Germinal center (tissue), 1 donor: ENCODE measurements at places on chromosomes 3 and 15.
A peak's percentile ranks its signal among the peaks of the same experiment; 100 is the strongest.

GRCh38 chr15:68524753-68525584, 53.8 kb upstream of the CORO2B start:
- DNase-seq, result no peak

DNA sequence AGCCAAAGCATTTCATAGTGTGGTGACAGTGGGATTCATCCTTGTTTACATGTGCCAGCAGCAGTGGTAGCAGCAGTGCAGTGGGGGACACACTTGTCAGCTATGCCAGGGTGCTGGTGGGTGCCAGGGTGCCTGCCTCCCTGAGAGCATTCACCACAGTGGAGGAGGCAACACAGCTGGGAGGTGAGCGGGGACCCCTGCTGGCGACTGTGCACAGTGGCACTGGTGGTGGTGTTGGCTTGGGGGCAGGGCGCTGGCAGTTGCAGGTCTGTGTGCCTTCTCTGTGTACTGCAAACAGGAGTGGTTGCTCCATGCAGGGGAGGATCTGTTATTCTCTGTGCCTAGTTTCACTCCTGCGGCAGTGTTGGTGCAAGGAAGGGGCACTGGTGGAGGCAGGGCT, 41.2 kb downstream of the CEP63 start:
- peak; percentile 14 for DNase-seq

DNA sequence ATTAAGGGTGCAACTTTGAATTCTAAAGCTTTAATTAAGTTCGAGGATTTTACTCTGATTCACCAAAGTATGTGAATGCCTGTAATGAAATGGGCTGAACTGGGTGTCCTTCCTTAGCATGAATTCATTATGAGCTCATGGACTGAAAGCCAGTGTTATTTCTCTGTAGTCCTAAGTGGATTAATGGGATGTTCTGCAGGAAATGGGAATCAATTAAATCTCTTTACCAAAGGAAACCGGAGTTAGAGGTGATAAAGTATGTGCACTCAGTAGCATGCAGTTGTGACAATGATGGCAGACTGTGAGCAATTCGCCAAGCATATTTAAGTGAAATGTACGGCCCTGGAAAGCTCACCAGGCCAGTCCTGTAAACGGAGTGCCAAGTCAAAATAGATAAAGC, 138.7 kb downstream of the CHL1 start:
- no peak for DNase-seq

- DNase-seq, result peak; percentile 42
Observed at GRCh38 chr3:152474585-152474984, 205.9 kb downstream of the MBNL1 start.

- no peak for DNase-seq
Observed at GRCh38 chr3:131370935-131371687, 10.5 kb upstream of the NUDT16 start.

DNA sequence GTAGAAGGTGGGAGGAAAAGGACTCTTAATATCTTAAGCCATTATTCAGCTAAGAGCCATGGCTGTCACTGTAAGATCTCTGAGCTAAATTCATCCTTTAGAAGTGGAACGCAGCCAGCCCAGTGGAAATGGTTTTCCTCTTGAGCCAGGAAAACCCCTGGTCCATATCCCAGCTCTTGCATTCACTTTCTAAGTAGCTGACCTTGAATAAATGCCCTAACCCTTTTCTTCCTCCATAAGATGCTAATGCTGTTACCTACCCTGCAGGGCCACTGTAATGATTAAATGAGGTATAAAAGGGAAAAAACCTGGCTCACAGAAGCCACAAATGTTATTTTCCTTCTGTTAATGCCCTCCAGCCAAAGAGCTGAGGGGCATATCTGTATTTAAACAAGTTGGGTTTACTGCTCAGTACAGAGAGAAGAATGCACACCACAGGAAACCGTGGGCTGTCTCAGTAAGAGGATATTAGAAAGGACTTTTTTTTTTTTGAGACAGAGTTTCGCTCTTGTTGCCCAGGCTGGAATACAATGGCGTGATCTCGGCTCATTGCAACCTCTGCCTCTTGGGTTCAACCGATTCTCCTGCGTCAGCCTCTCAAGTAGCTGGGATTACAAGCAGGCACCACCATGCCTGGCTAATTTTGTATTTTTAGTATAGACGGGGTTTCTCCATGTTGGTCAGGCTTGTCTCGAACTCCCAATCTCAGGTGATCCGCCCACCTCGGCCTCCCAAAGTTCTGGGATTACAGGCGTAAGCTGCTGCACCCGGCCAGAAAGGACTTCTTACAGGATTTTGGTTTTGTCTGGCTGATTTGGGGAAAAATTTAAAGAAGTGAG, 6.8 kb downstream of the UBL7 start:
- no peak for DNase-seq

- DNase-seq, result no peak
Observed at GRCh38 chr15:32690941-32691688, 26.7 kb upstream of the GREM1 start.

DNA sequence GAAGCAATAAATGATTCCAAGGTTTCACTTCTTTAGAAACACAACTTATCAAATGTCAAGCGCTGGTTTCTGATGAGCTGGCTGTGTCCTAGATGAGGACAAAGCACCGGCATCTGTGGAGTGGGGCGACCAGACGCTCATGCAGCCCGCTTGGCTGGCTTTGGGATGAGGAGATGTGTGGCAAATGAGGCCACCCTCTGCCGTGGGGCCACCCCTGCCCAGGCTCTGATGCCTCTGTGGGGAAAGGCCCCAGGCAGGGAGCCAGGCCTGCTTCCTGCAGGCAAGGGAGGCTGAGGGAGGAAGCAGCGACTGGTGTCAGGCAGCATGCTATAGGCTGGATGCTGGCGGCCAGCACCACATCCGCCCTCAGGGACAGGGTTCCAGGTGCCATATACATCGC, 102.9 kb downstream of the HERC2 start:
- no peak for DNase-seq

DNA sequence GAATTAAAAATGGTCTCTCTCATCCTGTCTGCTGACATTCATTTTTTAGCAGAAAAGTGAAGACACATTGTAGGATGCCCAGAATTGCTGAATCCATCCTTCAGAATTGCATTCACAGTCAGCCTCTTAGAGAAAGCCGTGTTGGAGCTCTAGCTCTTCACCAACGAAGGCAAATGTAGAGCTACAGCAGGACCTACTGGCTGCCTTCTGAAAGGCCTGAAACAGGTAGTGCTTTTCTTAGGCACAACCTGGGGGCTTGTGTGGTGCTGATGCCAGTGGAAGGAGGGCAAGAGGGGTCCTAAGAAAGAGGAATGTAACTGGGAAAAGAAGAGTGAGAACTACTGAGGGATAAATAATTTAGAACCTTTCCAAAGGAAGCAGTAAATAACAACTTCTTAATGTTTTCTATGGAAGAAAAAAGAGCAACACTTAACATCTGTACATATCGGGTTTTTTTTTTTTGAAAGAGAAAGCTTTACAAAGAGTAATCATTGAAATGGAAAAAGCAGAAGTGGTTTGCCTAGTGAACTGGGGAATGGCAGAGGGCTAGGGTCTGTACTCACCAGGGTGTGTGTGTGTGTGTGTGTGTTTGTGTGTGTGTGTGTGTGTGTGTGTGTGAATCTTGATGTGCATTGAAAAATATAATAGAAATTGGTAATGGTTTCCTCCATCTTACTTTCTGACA, 297.8 kb downstream of the SATB1 start:
- peak; percentile 77 for DNase-seq

DNA sequence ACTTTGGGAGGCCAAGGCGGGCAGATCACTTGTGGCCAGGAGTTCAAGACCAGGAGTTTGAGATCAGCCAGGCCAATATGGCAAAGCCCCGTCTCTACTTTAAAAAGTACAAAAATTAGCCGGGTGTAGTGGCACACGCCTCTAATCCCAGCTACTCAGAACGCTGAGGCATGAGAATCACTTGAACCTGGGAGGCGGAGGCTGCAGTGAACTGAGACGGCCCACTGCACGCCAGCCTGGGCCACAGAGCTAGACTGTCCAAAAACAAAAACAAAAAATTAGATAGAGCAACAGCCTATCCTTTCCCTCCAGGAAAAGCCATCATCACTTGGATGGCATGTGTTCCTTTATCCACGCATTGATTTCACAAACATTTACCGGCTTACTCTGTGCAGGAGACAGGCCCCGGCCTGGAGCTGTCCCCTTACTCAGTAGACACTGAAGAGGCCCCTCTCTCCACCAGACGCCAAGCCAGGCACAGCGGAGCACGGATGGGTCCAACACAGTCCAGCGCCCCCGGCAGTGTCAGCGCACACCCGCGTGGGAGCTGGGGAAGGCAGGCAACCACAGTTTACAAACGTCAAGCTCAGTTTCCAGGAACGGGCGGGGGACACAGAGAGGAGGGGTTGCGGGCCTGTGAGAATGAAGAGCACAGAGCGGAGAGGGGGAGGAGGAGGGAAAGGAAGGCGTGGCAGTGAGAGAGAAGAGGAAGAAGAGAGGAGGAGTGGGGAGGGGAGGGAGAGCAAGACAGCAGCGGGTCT, 3.1 kb downstream of the GP5 start:
- no peak for DNase-seq

DNA sequence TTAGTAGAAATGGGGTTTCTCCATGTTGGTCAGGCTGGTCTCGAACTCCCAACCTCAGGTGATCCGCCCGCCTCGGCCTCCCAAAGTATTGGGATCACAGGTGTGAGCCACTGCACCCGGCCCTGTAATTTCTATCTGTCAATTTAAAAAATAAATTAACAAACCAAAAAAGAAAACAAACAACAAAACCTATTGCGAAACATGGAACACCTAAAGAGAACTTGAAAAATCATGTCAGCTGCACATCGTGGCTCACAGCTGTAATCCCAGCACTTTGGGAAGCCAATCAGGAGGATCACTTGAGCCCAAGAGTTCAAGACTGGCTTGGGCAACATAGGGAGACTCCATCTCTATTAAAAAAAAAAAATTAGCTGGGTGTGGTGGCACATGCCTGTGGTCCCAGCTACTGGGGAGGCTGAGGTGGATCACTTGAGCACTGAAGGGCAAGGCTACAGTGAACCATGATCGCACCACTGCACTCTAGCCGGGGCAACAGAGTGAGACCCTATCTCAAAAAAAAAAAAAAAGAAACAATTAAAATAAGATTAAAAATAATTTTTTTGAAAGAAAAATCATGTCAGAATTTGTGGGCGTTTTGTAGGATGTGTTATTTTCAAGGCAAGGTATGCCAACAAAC, 19.6 kb downstream of the PARP6 start:
- DNase-seq, result no peak

- DNase-seq, result no peak
Observed at GRCh38 chr3:152843955-152844354, 9.0 kb downstream of the P2RY1 start.

DNA sequence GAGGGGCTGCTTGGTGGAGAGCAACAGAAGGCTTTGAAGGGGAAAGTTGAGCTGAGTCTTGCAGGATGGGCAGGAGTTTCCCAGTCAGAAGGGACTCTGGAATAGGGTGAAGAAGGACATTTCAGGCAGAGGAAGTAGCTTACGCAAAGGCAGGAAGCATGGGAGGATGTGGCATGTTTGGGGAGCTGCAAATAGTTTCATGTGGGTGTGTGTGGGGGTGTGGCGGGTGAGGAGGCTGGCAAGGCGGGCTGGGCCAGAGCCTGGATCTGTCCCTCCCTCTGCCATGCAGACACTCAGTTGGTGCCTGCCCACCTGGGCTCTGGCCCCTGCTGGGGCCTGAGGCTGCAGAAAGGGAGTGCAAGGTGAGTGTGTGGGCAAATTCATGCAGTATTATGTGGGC, 10.4 kb downstream of the TEX264 start:
- no peak for DNase-seq

DNA sequence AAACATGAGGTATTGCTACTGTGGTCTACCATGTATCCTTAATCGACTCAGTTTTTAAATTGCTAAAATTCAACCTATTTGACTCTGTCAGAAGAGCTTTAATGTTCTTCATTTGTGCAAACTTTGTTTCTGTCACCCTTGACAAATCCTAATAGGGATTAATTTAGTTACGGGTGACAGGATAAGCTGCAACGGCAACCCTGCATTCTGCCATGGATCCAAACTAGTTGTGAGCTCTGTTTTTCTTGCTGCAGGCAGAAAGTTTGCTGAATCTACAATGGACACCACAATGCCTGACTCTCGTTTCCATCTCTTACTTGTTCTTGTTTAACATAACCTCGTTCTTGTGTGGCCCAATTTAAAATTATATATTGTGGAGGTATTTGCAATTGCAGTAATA, 352.3 kb downstream of the ROBO2 start:
- DNase-seq, result no peak

GRCh38 chr15:43492266-43492665, 690 bp downstream of the TP53BP1 start:
- no peak for DNase-seq
